ENCODE measurements at places on chromosomes 7 and 10. TPM values are rescaled to one million over a fixed set of nuclear protein-coding genes. Genes with fewer than 3 reads are reported as not detected.

DNA sequence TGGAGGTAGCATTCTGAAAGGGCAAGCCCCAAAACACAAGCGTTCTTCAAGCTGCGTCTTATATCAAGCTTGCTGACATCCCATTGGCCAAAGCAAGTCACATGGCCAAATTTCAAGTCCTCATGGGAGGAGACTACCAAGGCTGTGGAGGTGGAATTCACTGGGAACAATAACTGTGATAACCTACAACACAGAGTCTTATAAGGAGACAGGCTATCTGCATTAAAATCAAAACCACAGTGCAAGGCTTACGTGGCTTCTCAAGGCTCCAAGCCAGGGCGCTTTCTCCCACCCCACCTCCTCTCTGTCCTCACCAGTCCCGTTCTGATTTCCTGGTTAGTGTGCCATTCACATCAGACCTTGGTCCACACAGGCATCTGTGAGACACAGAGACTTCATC is 39.4 kb downstream of the ADRB1 start:
- no peak for DNase-seq

DNA sequence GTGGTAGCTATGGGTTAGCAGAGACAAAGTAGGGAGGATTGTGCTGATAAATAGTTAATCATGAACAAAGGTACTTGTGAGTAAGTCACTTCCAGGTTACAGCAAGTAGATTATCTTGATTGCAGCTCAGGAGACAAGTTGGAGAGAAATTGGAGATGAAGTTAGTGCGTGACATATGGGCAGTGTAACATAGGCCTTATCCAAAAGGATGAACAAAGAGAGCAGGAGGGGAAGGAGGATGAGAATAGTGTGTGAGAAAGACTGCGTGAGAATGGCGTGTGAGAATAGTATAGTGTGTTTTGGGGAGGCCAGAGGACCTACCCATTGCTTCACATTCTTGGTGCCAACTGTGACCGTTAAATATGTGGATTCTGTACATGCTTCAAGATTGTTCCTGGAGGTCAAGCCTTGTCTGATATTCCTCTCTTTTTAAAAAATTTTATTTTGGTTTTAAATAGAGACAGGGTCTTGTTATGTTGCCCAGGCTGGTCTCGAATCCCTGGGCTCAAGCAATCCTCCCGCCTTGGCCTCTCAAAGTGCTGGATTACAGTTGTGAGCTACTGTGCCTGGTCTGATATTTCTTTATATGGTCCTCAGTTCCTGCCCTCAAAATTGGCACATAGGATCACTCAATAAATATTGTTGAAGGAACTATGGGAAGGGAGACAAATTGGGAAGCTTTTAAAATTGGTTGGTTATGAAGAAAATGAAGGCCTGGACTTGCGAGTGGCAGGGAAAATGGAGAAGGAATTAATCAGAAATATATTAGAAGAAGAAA is 3.2 kb downstream of the VCL start:
- no peak for DNase-seq

- no peak for DNase-seq
Measured at GRCh38 chr7:74141705-74142104, 32.5 kb upstream of the EIF4H start.

The PHF14 gene
- 9.8 TPM for polyA plus RNA-seq
